ENCODE measurements at places on chromosomes 7 and 10.

GRCh38 chr10:99389729-99390480 lies 40.5 kb downstream of the GOT1 start:
- DNase-seq: no peak

GRCh38 chr7:38282081-38282480 lies 8.6 kb upstream of the TARP start:
- no peak for DNase-seq

- no peak for DNase-seq
Measured at GRCh38 chr10:6083523-6084475, 5.0 kb upstream of the RBM17 start.

- peak; percentile 37 for DNase-seq
Measured at GRCh38 chr7:121076350-121077164, 88.0 kb downstream of the CPED1 start.

DNA sequence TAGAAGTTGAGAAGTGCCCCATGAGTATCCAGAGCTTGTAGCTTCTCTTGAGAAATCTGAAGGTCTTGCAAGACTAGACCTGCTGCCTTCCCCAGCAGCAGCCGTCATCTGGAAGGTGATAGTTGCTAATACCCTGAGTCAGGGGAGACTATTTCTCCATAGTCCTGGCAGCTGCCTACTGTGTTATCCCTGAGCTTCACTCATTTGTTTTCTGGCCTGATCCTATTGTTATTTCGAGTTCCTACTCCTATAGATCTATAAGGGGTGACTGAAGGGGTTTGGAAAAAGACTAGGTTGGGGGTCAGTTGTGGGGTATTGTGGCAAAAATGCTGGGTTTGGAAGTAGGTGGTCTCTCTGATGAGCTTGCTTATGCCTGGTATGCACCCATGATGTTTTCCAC lies 297.8 kb downstream of the CNTNAP2 start:
- no peak for DNase-seq

DNA sequence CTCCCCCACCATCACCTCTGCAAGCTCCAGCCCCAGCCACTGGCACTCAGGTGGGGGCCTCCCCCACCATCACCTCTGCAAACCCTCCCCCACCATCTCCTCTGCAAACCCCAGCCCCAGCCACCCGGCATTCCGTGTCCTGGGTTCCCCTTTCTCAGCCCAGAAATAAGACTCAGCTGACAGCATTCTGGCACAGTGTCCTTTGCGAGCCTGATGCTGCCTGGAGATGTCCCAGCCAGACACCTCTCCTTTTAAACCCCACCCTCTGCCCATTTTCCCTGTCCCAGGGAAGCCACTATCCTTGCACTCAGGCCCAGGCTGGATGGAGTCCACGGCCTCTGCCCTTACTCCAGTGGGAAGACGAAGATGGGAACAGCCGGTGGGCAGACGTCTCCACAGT lies 49.8 kb downstream of the ELFN1 start:
- no peak for DNase-seq

- no peak for DNase-seq
Measured at GRCh38 chr7:34837316-34837715, 179.3 kb downstream of the NPSR1 start.

DNA sequence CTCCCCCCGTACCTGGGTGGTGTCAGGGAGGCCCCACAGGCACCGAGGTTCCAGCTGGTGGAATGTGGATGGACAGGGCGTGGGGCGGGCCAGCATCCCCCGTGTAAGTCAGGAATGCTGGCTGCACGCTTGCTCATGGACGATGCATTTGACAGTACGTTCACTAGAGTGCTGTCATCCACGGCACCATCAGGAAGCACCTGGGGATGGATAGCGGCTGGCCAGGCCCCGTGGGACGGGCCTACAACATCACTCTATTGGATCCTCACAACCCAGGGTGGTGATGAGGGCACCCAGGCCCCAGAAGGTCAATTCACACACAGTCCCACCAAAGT lies 63.6 kb downstream of the INSIG1 start:
- no peak for DNase-seq

DNA sequence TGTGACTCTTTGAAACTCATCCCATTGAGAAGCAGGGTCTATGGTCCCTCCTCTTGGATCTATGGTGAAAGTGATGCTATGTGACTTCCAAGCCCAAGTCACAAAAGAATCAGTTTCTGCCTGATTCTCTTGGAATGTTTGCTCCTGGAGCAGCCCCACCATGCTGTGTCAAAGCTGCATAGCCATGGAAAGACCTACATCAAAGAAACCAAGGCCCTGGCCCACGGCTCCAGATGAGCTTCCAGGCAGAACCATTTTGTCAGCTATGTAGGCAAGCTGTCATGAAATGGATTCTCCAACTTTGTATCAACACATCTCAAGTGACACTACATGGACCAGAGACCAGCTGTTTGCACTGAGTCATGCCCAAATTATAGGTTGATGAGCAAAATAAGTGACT lies 77.0 kb downstream of the AASS start:
- DNase-seq: no peak

GRCh38 chr10:14063531-14064285 lies 267.0 kb downstream of the FRMD4A start:
- peak; percentile 63 for DNase-seq

- no peak for DNase-seq
Measured at GRCh38 chr10:34241226-34242000, 573.7 kb downstream of the PARD3 start.

- no peak for DNase-seq
Measured at GRCh38 chr10:110634527-110635209, 9.5 kb upstream of the RBM20 start.

- DNase-seq: no peak
Measured at GRCh38 chr10:130986846-130987245, 324.7 kb downstream of the TCERG1L start.

DNA sequence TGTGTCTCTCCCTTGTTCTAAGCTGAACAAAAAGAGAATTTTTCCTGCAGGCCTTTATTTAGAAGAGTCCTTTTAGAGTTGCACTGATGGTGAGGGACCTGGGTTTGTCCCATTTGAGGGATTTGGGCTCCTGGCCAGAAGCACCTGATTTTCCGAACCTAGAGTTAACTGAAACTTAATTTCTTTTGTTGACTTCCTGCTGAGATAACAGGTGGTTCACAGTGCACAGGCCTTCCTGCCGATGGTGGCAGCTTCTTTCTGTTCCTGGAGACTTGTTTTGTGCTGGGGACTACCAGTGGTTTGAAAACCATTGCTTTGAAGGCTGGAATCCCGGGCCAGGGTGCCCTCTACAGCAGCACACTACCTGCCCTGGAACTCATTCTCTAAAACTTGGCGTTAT lies 99.2 kb downstream of the SUGCT start:
- DNase-seq: no peak

DNA sequence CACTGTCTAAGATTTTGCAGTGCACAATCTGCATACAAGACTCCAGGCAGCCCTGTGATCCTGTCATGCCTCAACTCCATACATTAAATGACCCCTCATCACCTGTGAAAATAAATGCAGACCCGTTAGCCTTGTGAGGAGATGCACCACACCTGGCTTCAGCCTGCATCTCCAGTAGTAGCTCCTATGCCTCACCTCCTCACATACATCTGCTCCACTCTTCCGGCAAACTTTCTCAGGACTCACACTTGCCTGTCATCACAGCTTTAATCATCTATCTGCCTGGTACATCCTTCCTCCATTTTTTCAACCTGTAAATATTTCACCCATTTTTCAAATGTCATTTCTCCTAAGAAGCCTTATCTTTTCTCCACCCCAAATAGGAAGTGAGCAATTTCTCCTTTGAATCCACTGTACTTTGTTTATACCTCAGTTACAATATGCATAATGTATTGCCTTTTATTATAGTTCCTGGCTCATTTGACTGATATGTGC lies 39.3 kb upstream of the ABCB5 start:
- no peak for DNase-seq

GRCh38 chr10:47247148-47248059 lies 52.6 kb upstream of the GDF10 start:
- no peak for DNase-seq

- no peak for DNase-seq
Measured at GRCh38 chr10:49254556-49255318, 44.2 kb upstream of the C10orf71 start.

- no peak for DNase-seq
Measured at GRCh38 chr10:122281751-122282150, 10.7 kb downstream of the BTBD16 start.

DNA sequence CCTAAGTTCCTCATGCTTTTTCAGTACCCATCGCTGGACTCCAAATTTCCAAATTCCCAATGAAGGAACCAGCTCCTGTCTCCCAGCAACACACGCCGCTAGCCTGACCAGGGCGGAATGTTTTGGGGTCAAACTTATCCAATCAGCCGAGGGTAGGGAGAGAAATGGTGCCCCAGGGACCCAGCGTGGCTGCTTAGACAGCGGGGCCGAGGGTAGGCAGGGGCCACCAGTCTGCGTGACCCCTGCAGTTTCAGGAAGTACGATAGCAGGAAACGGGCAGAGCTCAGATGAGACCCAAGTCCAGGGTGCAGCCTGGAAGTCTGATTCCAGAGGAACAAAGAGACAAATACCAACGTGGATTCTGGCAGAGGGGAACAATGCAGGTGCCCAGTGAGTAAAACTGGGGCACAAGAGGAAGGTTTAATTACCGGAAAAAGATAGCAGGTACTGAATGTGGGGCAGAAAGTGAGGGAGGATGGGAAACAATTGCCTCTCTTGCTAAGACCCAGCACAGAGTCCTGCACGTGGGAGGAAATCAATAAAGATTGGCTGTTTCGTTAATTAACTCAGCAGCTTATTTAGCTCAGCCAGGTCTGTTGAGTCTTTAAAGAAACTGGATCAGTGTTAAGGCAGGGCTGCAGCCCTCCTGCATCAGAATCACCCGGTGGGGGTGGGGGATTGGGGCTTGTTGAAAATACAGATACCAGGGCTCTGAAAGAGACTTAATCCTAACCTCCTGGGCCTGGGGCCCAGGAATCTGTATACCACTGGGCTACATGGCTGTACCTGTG lies 50.4 kb upstream of the NFE2L3 start:
- no peak for DNase-seq

DNA sequence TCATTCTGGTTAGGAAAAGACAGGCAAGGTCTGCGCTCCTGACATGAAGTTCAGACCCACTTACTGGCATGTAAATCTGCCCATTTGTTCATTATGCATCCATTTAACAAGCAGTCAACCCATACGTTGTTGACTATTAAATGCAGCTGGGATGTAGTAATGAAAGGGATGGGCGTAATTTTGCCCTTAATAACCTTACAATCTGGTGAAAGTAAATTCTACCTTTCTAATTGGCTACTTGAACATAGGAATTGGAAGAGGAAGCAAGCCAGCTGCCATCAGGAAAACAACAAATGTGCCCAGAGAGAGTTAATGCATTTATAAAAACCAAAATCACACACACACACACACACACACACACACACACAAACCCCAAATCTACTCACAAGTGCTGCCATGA lies 170.2 kb upstream of the PITRM1 start:
- no peak for DNase-seq

DNA sequence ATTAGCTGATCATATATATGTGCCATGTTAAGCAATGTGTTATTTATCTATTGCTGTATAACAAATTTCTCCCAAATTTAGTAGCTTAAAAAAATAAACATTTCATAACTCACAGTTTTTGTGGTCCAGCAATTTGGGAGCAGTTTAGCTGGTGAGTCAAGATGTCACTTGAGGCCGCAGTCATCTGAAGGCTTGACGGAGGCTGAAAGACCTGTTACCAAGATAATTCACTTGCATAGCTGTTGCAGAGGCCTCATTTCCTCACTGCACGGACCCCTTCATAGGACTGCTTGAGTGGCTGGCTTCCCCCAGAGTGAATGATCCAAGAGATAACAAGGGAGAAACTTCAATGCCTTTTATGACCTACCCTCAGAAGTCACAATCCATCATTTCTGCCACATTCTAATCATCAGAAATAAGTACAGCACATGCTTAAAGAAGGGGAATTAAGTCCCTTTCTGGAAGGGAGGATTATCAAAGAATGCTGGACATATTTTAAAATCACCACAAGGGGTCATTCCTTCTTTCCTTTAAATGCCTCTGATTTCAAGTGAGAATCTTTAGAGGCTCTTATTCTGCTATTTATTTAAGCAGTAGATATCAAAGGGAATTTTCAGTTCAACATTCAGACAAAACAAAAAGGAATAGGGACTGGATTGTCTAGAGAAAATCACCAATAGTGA lies 10.5 kb upstream of the SRPK2 start:
- DNase-seq: no peak

GRCh38 chr7:91193141-91193540 lies 71.1 kb upstream of the FZD1 start:
- no peak for DNase-seq

DNA sequence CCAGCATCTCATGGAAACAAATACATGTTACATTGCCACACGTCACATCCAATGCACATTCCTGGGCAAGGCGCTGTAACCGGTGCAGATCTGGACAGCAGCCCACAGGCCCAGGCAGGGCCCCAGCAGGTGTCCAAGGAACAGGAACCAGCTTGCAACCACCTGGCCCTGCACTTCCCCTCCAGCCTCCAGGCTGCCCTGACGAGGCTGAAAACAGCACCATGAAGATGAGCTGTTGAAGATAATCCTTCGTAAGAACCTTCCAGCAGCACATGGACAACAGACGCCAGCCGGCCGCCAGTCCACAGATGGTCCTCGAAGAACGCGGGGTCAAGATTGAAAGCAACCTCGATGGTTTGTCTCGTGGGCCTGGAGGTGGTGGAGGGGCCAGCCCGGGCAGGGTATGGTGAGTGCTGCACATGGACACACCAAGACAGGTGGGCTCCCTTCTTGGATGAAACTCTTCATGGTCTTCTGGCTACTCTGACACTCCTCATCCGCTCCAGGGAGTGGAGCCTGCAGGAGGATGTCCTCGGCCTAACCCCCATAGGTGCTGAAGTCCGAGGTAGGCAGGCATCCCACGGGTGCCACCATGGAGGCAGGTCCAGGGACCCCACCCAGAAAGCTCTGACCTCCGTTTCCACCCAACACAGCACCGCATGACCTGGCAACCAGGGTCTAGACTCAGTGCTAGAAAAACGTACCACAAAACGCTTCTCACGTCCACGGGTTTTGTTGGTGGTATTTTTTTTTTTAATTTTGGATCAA lies 22.9 kb downstream of the PDGFA start:
- DNase-seq: no peak

GRCh38 chr7:150410131-150410530 lies 31.0 kb downstream of the ZNF775 start:
- no peak for DNase-seq

- peak; percentile 23 for DNase-seq
Measured at GRCh38 chr7:17580856-17581255, 282.4 kb downstream of the AHR start.

DNA sequence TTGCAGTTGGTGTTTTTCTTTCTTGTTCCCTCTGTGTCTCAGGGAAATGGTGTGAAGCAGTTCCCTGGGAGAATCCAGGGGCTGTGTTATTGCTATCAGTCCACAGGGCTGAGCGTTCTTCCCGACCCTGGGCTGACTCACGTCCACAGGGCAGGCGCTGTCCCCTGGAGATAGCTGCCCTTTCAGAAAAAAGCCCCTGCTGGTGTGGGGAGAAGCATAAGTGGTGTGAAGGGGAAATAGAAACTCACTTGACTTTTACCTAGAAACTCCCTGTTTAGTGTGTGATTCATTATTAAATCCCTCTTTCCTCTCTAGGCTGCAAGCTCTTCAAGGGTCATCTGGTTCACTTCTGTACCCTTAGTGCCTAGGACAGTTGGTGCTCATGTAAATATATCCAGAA lies 63.3 kb upstream of the SMNDC1 start:
- DNase-seq: no peak
